ENCODE measurements at places on chromosomes 16 and 17. TPM values are rescaled to one million over a fixed set of nuclear protein-coding genes. Genes with fewer than 3 reads are reported as not detected.

GRCh38 chr16:50152807-50153595 is at the start of gene TENT4B:
TENT4B (plus strand) TSS chr16:50153306; CDS start chr16:50153622, 316 bp downstream.
- peak; percentile 66 for DNase-seq
- no peaks in the 10 kb centered on the region for H3K27me3 ChIP-seq
- H3K4me1 ChIP-seq, result peaks cover 5% of the 10 kb centered on the region
- H3K4me3 ChIP-seq, result peak within 1 kb of the TSS; percentile 97

DNA sequence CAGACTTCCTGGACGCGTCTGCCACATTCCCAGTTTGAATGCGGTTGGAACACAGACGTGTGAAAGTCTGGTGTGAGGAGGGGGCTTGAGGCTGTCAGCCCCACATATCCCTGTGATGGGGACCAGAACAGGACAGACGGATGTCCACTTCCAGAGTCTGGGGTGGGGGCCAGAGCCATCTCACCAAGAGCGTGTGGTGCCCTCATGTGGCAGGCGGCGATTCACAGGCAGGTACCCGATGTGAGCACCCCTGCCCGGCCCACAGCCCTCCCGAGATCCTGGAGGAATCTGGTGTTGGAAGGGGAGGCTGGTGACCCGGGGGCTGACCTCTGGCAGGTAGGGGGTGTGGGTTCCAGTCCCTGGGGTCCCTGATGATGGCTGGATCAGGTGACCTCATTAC is 51.5 kb downstream of the ENGASE start:
- H3K4me1 ChIP-seq, result no peaks in the 10 kb centered on the region
- H3K27me3 ChIP-seq, result peaks cover 29% of the 10 kb centered on the region
- no peak overlapping the region for H3K4me3 ChIP-seq

DNA sequence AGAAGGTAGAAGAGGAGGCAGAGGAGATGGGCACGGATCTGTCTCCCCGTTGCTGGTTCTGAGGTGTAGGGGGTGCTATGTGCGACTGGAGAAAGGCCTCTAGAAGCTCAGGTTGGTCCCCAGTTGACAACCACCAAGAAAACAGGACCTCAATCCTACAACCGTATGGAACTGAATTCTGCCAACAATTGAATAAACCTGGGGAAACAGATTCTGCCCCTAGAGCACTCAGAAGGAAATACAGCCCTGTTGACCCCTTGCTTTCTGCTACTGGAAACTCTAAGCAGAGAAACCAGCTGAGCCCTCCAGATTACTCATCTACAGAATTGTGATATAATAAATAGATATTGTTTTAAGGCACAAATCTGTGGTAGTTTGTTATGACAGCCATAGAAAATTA is 313.0 kb upstream of the GOT2 start:
- H3K27me3 ChIP-seq, result no peaks in the 10 kb centered on the region
- no peak overlapping the region for H3K4me3 ChIP-seq
- no peaks in the 10 kb centered on the region for H3K4me1 ChIP-seq

- H3K27me3 ChIP-seq, result peaks cover 11% of the 10 kb centered on the region
- no peak overlapping the region for H3K4me3 ChIP-seq
- no peaks in the 10 kb centered on the region for H3K36me3 ChIP-seq
- DNase-seq, result no peak
Measured at GRCh38 chr17:65079489-65079900, 23.0 kb upstream of the GNA13 start.

DNA sequence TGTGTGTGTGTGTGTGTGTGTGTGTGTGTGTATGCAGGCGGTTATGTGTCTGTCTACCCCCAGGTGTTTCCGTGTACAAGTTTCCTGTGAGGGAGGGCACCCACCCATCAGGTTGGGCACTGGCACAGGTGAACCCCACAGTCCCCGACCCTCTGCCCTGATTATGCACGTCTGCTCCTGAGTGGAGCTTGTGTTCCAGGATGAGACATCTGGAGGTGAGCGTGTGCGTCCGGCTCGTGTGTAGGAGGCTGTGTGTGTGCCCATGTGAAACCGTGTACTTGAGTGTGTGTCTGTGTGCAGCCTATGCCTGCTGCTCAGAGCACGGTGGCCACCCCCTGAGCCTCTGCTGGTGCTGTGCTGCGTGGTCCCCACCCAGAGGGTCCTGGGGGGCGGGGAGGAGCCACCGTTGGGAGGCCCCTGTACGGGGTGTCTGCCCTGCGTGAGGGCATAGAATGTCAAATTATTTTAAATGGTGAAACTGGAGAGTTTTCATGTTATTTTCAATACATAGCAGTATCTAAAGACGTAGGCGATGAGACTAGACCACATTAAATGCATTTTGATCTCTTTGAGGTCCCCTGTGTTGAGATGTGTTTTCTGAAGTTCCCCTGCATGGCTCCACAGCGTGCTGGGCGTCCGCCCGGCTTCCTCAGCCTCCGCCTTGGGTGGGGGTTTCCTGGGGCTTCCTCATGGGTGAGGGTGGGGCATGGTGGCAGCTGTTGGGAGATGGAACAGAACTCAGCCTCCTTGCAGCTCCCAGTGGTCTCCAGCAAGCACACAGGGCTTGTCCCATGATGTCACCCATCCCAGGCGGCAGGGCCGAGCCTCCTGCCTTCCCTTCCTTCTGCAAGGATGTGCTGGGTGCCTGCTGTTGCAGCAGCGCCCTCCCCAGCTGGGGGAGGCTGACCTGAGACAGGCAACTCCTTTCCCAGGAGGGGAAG is 43.4 kb downstream of the KCNJ12 start:
- no peak for DNase-seq
- no peak overlapping the region for H3K27ac ChIP-seq
- no peak overlapping the region for H3K4me3 ChIP-seq
- H3K27me3 ChIP-seq, result peaks cover 2% of the 10 kb centered on the region
- peaks cover 2% of the 10 kb centered on the region for H3K4me1 ChIP-seq

DNA sequence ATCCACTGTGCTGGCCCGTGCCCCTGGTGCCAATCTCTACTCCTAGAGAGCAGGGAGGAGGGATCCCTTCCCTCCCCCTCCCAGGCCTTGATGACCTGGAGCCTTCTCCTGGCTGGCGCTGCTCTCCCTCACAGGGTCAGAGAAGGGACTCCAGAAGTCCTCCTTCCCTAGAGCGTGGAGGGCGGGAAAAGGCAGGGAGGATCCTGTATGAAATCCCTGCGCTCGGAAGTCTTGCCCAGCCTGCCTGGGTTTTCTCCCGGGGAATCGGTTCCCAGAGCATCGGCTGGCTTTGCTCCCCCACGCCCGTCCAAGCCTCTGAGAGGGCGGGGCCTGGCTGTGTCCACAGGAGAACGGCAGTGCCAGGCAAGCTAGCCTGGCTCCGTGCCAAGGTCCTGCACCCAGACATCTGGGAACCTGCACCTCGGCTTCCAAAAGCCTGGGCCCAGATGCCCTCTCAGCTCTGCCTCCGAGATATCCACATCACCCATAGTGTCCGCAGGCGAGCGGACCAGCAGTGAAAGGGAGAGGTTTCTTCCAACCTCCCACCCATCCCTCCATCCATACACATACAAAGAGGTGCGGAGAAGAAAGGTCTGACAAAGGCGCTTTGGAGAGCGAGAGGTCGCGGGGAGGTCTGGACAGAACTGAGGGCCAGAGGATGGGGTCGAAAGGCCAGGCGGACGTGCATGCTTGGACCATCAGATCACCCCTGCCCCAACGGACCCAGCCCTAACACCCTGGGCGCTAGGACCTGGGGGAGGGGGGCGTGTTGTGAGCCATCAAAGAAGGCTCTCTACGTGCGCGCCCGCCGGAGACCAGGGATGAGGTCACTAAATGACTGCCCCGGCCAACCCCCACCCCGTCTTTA is 1.1 kb downstream of the MPP2 start:
- H3K36me3 ChIP-seq, result no peaks in the 10 kb centered on the region
- H3K4me3 ChIP-seq, result peak overlapping the region; percentile 57
- no peak overlapping the region for H3K27ac ChIP-seq
- H3K27me3 ChIP-seq, result peaks cover 7% of the 10 kb centered on the region
- peak; percentile 45 for DNase-seq

DNA sequence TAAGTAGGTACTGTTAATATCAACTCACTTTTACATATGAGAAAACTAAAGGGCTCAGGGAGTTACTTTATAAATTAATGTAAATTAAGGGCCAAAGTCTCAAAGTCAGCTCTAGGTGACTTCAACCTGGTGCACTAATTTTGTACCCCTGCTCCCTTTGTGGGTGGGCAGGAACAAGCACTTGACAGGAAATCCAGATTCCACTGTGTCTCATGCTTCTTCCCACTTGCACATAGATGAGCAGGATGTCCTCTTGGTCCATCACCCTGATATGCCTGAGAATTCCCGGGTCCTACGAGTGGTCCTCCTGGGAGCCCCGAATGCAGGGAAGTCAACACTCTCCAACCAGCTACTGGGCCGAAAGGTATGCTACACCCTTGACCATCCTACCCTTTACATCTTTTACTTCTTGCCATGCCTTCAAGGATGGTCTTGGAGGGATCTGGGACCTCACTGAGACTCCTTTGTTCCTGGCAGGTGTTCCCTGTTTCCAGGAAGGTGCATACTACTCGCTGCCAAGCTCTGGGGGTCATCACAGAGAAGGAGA is 1.3 kb downstream of the ERAL1 start:
- H3K4me3 ChIP-seq, result no peak overlapping the region
- H3K36me3 ChIP-seq, result peaks cover 26% of the 10 kb centered on the region
- DNase-seq, result no peak
- H3K4me1 ChIP-seq, result no peaks in the 10 kb centered on the region
- no peak overlapping the region for H3K27ac ChIP-seq
- no peaks in the 10 kb centered on the region for H3K27me3 ChIP-seq

DNA sequence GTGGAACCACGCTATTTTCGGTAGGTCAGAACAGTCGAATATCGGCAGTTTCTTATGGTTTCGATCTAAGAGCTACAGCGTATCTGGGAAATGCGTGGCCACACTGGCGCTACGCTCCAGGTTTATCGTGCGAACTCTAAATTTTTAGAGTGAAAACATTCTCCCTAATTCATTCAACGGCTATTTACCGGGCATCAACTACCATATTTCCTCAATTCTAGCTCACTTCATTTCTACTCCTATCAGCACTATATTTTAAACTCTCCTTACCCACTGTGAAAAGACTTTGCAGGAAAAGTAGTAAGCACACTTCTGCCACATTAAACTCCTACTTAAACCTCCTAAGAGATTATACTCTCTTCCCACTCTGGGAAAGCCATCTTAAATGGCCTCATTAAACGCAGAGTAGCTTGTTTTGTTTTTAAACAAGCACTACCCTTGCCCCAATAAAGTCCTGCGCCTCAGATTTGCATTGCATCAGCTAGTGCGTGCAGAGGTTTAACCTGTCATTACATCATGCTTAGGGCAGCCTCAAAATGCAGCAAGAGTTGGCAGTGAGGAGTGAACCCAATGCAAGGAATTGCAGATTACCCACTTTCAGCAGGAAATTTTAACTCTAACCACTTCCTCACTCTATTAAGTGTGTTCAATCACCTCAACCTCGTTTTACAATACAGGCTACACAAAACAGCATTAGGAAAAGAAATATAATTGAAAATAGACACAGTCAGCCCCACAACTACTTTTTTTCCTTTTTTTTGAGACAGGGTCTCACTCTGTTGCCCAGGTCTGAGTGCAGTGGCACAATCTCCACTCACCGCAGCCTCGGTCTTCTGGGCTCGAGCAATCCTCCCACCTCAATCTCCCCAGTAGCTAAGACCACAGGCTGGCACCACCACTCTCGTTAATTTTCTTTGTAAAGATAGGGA is 18.8 kb downstream of the SIAH1 start:
- H3K4me1 ChIP-seq, result peaks cover 15% of the 10 kb centered on the region
- H3K36me3 ChIP-seq, result peaks cover 7% of the 10 kb centered on the region
- H3K27me3 ChIP-seq, result no peaks in the 10 kb centered on the region
- peak overlapping the region; percentile 50 for H3K4me3 ChIP-seq
- peak; percentile 90 for DNase-seq

GRCh38 chr17:36707904-36708303 is 106.5 kb downstream of the MRM1 start:
- peaks cover 13% of the 10 kb centered on the region for H3K27me3 ChIP-seq
- no peak overlapping the region for H3K4me3 ChIP-seq
- H3K36me3 ChIP-seq, result no peaks in the 10 kb centered on the region
- H3K4me1 ChIP-seq, result no peaks in the 10 kb centered on the region

DNA sequence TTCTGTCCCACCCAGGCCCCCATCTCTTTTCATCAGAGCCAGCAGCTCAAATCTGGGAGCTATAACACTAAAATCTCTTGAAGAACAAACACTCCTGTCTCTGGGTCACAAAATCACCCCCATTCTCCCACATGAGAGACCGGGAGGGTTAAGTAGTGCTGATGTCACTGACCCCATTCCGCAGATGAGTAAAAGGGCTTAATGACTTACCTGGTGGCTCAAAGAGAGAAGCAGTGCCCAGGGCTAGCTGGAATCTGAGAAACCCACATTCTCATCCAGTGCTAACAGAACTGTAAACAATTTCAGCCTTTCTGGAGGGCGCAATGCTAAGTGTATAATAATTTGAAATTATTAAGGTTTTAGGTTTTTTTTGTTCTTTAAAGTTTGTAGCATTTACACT is 26.3 kb upstream of the LHX1 start:
- no peaks in the 10 kb centered on the region for H3K4me1 ChIP-seq
- H3K27me3 ChIP-seq, result peaks cover 22% of the 10 kb centered on the region
- no peak for DNase-seq
- H3K27ac ChIP-seq, result no peak overlapping the region

DNA sequence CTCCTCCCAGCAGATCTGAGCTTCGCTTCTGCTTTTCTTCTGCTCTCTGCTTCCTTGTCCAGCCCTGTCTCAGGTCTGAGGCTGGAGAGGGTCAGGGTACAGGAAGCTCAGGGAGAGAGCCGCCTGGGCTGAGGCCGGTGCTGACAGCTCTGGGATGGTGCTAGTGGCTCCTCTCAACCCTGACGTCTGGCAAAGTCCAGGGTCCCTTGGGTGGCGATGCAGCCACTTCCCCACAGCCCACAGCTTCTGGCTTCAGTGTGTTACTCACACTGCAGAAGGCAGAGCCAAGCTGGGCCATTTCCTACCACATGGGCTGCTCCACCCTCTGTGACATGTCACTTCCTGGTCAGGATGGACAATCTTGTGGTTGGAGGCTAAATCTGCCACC is at the start of gene CD300C:
CD300C (minus strand) TSS at position 273 of the 388 bp plus-strand sequence. CDS start 333 bp downstream, outside the sequence.
- no peak for DNase-seq
- H3K27me3 ChIP-seq, result no peaks in the 10 kb centered on the region
- no peaks in the 10 kb centered on the region for H3K36me3 ChIP-seq

- H3K4me3 ChIP-seq, result peak overlapping the region; percentile 84
- H3K27ac ChIP-seq, result peak overlapping the region; percentile 51
- peaks cover 23% of the 10 kb centered on the region for H3K36me3 ChIP-seq
- no peaks in the 10 kb centered on the region for H3K27me3 ChIP-seq
- no peaks in the 10 kb centered on the region for H3K4me1 ChIP-seq
Measured at GRCh38 chr17:63700528-63701455, 867 bp upstream of the LIMD2 start.

CETP gene
- polyA plus RNA-seq, result not detected

WNT3 gene
- 1.0 TPM for polyA plus RNA-seq

RNF112 gene
- 5.7 TPM for polyA plus RNA-seq

DPEP1 gene
- not detected for polyA plus RNA-seq

WFIKKN1 gene
- polyA plus RNA-seq, result 0.10 TPM

SDR42E1 gene
- polyA plus RNA-seq, result 0.32 TPM

LPO gene
- polyA plus RNA-seq, result not detected

KRT33B gene
- 0.22 TPM for polyA plus RNA-seq

CEP295NL gene
- polyA plus RNA-seq, result 0.31 TPM

TNFSF12 gene
- 22.0 TPM for polyA plus RNA-seq

Measured in IMR-90 (cell line).